ENCODE measurements at places on chromosomes 2 and 18.

- peaks cover 9% of the 10 kb centered on the region for H3K27me3 ChIP-seq
- no peak overlapping the region for H3K27ac ChIP-seq
- DNase-seq = peak; percentile 76
- no peaks in the 10 kb centered on the region for H3K4me1 ChIP-seq
- no peak overlapping the region for H3K4me3 ChIP-seq
- no peaks in the 10 kb centered on the region for H3K36me3 ChIP-seq
Observed at GRCh38 chr2:240149943-240150784, 9.7 kb upstream of the OTOS start.

- H3K4me3 ChIP-seq = no peak overlapping the region
- peaks cover 2% of the 10 kb centered on the region for H3K36me3 ChIP-seq
- H3K4me1 ChIP-seq = no peaks in the 10 kb centered on the region
- DNase-seq = no peak
- H3K27ac ChIP-seq = no peak overlapping the region
- no peaks in the 10 kb centered on the region for H3K27me3 ChIP-seq
Observed at GRCh38 chr2:15427987-15428386, 133.1 kb downstream of the NBAS start.

DNA sequence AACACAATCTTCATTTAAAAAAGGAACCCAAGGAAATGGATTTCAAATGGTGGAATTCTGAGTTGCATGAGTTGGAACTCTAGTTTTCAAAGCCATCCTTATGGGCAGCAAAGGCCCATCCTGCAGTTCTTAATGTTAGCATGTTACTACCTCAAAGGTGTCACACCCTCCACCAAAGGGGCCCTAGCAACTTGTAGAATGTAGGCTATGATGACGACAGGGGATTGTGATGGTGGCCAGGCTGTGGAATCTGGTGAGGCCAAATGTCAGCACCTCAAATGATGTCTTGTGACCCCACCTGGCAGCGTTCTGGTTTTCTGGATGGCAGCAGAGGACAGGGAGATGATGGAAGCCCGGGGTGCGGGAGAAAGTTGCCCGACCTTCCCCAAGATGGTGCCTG is at the start of gene TMEM247:
Gene TMEM247 (plus strand): TSS at position 301 of the 400 bp plus-strand sequence.
- no peaks in the 10 kb centered on the region for H3K36me3 ChIP-seq
- no peak for DNase-seq
- no peaks in the 10 kb centered on the region for H3K27me3 ChIP-seq

GRCh38 chr2:39061280-39061679 is 59.6 kb downstream of the SOS1 start:
- H3K27ac ChIP-seq = no peak overlapping the region

DNA sequence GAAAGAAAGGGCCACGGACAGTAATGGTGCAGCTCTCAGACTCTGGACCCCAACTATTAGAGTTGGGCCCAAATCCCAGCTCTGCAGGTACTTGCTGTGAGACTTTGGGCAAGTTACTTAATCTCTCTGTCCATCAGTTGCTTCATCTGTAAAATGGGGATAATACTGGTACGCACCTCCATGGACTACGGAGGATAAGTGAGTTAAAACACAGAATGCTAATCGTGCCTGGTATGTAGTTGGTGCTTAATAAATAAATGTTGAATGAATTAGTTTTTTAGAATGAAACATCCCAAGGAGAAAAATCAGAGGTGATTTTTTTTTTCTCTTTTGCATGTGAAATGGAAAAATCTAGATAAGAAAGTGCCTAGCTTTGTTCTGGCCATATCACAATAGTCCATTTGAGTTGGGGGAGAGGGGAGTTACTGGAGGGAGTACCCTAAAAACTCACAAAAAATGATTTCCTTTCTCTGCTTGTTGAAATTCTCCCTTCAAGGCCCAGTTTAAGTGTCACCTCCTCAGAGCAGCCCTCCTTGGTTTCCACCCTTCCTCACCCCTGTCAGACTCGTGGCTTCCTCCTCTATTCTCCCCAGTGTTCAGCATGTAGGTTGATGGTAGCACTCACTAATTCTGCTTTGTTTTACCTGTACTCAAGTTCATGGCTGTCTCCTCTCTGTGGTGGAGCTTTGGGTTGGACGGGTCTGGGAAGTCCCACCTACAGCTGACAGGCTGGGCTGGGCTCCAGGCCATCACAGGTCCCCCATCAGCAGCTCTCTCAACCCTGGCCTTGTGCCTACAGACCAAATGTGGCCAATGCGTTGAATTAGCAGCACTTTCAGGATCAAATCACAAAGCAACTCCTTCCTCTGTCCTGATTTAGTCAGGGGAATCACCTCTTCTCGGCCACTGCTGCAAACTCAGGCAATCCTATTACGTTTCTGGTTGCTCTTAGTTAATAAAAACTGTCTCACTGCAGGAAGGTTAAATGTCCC is 92.8 kb upstream of the TAF1B start:
- H3K27me3 ChIP-seq = peaks cover 5% of the 10 kb centered on the region
- H3K36me3 ChIP-seq = no peaks in the 10 kb centered on the region
- H3K4me1 ChIP-seq = no peaks in the 10 kb centered on the region
- H3K4me3 ChIP-seq = no peak overlapping the region
- no peak overlapping the region for H3K27ac ChIP-seq

DNA sequence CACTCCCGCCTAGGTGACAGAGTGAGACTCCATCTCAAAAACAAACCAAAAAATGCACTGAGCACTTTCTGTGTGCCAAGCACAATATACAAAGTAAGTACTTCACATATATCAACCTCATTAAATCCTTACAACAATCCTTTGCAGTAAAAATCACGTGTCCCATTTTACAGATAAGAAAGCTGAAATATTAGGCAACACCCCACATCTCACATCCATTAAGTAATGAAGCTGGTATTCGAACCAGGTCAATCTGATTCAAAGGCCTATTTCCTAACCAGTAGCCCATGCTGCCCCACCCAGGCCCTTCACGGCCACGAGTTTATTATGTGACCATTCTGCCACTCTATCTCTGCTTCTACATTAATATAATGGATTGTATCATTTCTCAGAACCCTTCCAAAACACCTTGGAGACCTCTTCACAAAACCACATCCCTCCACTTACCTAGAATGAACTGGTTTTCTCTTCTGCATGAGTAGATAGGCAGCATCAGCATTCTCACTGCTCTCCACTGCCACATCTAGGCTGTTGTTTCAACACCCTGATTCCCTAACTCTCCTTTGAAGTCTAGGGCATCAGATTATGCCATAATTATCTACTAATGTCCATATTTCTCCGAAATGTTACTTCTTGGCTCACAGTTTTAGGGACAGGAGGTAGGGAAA is 3.1 kb upstream of the EXOC6B start:
- DNase-seq = no peak
- peaks cover 9% of the 10 kb centered on the region for H3K4me1 ChIP-seq
- H3K4me3 ChIP-seq = no peak overlapping the region
- no peaks in the 10 kb centered on the region for H3K27me3 ChIP-seq
- H3K27ac ChIP-seq = peak overlapping the region; percentile 80

DNA sequence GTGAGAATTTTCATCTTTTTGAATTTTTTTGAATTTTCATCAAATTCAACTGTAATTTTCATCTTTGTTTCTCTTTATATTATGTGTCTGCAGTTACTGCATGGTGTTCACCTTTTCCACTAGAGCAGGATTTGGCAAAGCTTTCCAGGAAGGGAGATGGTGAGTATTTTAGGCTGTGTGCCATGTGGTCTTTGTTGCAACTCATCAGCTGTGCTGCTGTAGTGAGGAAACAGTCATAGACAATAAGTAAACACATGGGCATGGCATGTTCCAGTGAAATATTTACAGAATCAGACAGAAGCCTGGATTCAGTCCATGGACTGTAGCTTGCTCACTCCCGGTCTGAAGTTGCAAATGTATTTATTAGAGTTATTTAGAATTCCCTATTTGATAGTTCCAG is 120.4 kb downstream of the DCDC2C start:
- no peaks in the 10 kb centered on the region for H3K4me1 ChIP-seq
- no peak overlapping the region for H3K4me3 ChIP-seq
- no peak for DNase-seq
- H3K27me3 ChIP-seq = no peaks in the 10 kb centered on the region
- H3K36me3 ChIP-seq = no peaks in the 10 kb centered on the region

- no peak overlapping the region for H3K4me3 ChIP-seq
- no peaks in the 10 kb centered on the region for H3K4me1 ChIP-seq
- no peaks in the 10 kb centered on the region for H3K27me3 ChIP-seq
- no peak overlapping the region for H3K27ac ChIP-seq
- DNase-seq = no peak
Observed at GRCh38 chr18:32847691-32848090, 74.9 kb upstream of the KLHL14 start.

DNA sequence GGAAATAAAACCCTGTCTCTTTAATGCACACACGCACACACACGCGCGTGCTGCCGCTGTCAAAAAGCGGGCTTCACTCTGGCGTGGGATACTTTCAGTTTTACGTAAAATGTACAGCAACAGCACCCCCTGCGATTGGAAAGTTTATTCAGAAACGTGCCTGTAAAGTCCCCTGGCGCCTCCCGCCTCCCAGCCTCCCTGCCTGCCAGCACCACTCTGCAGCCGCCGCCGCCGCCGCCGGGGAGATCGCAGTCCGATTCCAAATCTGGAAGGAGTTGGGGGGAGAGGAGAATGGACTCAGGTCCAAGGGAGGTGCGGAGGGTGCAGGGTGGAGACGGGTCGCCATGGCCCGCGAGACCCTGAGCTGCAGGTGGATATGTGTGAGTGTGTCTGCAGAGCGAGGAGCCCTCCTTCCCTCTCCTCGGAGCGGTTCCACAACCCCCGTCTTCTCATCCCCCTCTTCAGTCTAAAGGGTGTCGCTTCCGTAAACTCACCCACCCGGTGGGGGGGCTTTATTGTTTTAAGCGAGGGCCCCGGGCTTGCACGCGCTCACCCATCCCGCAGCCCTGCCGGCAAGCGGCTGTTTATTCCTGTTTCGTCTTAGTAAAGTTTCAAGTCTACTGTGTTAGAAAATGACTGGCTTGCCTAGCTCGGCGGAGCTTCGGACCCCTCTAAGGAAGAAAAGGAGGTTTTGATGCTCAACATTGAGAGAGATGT is 1.8 kb upstream of the BCL11A start:
- peak overlapping the region; percentile 92 for H3K4me3 ChIP-seq
- H3K36me3 ChIP-seq = no peaks in the 10 kb centered on the region
- peak; percentile 89 for DNase-seq
- H3K4me1 ChIP-seq = peaks cover 21% of the 10 kb centered on the region
- H3K27ac ChIP-seq = peak overlapping the region; percentile 91

DNA sequence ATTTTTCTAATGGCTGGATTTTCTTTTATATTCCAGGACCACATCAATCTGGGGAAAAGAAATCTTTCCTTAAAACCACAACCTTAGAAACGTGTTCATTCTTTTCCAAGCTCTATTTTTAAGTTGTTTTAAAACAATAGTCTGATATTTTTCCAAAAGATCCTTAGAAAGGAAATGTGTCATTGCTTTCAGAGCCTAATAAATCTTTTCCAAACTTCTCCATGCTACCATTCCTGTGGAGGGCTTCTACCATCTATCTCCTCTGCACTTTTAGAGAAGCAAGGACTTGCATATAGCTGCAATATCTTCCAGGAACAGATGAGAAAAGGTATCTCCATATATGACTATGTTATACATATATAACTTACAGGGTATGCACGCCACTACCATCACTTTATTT is 21.2 kb downstream of the WDFY1 start:
- H3K36me3 ChIP-seq = no peaks in the 10 kb centered on the region
- no peaks in the 10 kb centered on the region for H3K27me3 ChIP-seq
- no peak for DNase-seq
- no peaks in the 10 kb centered on the region for H3K4me1 ChIP-seq
- H3K27ac ChIP-seq = no peak overlapping the region

DNA sequence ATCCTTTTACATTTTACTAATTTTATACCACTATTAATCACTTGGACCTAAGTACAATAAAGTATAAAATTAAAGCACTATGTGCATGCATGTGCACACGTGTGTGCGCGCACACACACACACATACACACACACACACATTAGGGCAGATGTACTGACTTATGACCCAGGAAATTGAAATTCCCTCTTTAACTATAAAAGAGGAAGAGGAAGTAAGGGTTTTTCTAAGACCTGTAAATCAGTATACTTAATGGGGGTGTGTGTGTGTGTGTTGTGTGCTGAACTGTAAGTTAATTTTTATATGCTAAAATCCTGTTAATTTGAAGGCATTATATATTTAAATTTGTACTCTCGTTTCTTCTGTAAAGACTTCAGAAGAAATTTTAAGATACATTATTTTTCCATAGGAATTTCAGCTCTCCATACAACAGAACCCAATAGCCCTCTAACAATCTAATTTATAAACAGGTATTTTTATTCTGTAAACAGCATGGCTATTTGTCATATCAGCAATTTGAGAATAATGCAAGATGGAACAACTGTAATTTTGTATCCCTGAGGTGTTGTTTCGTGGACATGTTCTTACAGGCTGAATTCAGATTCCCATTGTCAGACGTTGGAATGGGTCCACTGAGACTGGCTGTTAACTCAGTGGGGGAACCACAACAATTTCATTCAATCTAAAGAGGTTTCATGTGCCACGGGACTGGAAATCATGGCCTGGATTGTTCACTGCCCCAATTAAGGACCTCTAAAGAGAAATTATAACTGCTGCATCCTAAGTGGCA is 90.9 kb downstream of the PLA2R1 start:
- no peak overlapping the region for H3K4me3 ChIP-seq
- no peaks in the 10 kb centered on the region for H3K4me1 ChIP-seq
- H3K36me3 ChIP-seq = no peaks in the 10 kb centered on the region
- H3K27me3 ChIP-seq = no peaks in the 10 kb centered on the region
- no peak overlapping the region for H3K27ac ChIP-seq
- DNase-seq = no peak

- DNase-seq = no peak
- no peak overlapping the region for H3K4me3 ChIP-seq
- no peak overlapping the region for H3K27ac ChIP-seq
- no peaks in the 10 kb centered on the region for H3K27me3 ChIP-seq
- no peaks in the 10 kb centered on the region for H3K36me3 ChIP-seq
Observed at GRCh38 chr18:2380101-2380500, 191.2 kb downstream of the METTL4 start.

- no peak overlapping the region for H3K27ac ChIP-seq
- DNase-seq = no peak
- H3K4me1 ChIP-seq = no peaks in the 10 kb centered on the region
- H3K36me3 ChIP-seq = no peaks in the 10 kb centered on the region
Observed at GRCh38 chr2:79189465-79189864, 29.9 kb upstream of the REG3A start.

DNA sequence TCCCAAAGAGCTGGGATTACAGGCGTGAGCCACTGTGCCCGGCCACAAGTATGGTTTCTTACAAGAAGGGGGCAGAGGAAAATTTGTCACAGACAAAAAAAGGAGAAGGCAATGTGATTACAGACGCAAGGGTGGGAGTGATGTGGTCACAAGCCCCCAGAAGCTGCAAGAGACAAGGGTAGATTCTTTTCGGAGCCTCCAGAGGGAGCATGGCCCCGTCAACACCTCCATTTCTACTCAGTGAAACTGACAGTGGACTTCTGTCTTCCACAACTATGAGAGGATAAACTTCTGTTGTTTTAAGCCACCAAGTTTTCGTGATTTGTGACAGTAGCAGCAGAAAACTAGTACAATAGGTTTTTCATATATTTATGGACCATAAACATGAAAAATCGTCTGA is 2.1 kb upstream of the TCF7L1 start:
- no peaks in the 10 kb centered on the region for H3K27me3 ChIP-seq
- H3K27ac ChIP-seq = no peak overlapping the region
- no peaks in the 10 kb centered on the region for H3K36me3 ChIP-seq
- H3K4me1 ChIP-seq = peaks cover 13% of the 10 kb centered on the region
- peak; percentile 54 for DNase-seq
- H3K4me3 ChIP-seq = no peak overlapping the region

Data from hepatocyte (in vitro differentiated cells).